ENCODE measurements at places on chromosomes 12 and 14. TPM values are rescaled to one million over a fixed set of nuclear protein-coding genes. Genes with fewer than 3 reads are reported as not detected.

DNA sequence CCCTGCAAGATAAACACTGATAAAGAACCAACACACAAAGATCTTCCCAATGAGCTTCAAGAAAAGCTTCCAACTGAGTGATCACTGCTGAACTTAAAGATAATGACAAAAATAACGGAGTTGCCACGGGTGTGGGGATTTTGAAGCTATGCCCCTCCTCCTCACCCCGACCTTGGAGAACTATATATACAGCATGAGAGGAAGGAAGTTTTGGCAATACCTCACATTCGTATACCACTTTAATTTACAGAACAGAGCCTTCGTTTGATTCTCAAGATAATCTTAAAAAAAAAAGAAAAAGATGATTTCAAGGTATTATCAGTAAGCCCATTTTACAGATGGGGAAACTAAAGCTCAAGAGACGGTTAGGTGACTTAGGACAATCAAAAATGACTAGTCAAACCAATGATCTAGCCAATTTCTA, 715 bp downstream of the NEK9 start:
- peaks cover 10% of the 10 kb centered on the region for H3K36me3 ChIP-seq
- H3K4me3 ChIP-seq: peak overlapping the region; percentile 79
- no peak for DNase-seq
- H3K4me1 ChIP-seq: peaks cover 34% of the 10 kb centered on the region
- no peaks in the 10 kb centered on the region for H3K27me3 ChIP-seq

Gene NYNRIN
- 5.4 TPM for total RNA-seq

Gene KRT77
- not detected for total RNA-seq

GRCh38 chr14:95533391-95533821, 1.4 kb upstream of the GLRX5 start:
- peak overlapping the region; percentile 90 for H3K27ac ChIP-seq
- peak overlapping the region; percentile 96 for H3K4me3 ChIP-seq
- peak; percentile 59 for DNase-seq

Gene GLIPR1
- 2.9 TPM for total RNA-seq

DNA sequence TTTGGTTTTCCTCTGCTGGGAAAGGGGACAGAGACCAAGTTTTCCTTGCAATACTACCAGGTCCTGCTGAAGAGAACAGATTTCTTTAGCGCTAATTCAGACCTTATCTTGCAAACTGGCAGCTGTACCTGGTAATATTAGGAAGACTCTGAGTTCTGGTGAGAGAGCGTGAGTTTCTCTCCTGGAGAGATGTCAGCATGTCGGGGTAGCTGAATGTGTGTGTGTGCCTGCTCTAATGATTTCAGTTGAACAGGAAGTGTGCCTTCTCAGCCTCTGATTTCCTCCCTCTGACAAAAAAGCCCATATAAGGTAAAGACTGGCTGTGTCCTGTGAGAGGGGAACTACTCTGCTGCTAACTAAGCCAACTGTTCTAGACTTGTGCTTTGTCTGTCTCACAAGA, 10.3 kb upstream of the ERP27 start:
- H3K4me3 ChIP-seq: no peak overlapping the region
- no peaks in the 10 kb centered on the region for H3K27me3 ChIP-seq
- H3K4me1 ChIP-seq: peaks cover 37% of the 10 kb centered on the region
- no peak for DNase-seq

DNA sequence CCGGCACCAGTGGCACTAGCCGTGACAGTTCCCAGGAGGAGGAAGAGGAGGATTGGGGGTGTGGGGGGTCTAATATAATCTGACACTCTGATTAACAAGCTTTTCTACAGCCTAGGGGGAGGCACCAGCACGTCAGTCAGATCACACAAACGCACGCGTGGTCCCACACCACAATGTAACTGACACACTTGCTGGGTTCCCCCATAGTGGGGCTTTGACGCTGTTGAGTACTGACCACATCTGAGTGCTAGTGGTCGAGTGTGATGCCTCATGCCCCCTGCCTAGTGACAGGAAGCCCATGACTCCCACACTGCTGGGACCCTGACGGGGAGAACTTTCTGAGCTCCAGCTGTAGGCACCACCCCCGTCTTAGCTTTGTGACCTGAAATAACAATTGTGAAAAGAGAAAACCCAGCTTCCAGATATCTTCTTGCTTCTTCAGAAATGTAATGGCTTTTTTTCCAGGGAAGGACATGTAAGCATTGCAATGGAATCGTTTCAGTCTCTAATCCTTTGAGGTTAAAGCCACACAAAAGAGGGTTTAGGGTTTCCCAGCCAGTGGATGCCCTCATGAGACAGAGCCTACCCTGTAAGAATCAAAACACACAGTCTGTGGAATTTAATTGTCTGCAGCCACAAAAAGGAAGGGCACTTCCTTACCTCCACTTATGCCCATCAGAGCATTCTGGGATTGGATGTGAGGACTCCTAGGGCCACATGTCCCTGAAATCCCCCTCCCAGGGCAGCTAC, 183.9 kb downstream of the PIWIL1 start:
- no peak overlapping the region for H3K27ac ChIP-seq
- H3K36me3 ChIP-seq: no peaks in the 10 kb centered on the region
- DNase-seq: no peak
- H3K27me3 ChIP-seq: no peaks in the 10 kb centered on the region

Gene GPR84
- total RNA-seq: not detected

DNA sequence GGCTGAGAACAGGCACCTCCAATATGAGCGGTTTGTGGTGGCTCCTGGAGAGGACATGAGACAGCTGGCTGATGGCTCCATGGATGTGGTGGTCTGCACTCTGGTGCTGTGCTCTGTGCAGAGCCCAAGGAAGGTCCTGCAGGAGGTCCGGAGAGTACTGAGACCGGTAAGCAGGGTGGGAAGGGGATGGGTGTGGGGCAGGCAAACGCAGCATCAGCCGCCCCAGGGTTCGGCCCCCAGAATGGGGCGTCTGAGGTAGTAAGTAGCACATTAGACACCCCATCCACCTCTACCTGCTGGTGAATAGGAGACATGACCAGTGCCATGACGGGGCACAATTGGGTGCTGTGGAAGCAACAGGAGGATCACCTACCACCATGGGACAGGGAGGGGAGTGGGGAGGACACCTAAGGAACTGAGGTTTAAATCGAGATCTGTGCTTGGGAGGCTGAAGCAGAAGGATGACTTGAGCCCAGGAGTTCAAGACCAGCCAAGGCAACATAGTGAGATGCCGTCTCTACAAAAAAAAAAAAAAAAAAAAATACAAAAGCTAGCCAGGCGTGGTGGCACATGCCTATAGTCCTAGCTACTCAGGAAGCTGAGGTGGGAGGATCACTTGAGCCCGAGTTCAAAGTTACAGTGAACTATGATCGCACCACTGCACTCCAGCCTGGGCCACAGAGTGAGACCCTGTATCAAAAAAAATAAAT, 25.5 kb downstream of the ITGA7 start:
- peak overlapping the region; percentile 9 for H3K4me3 ChIP-seq
- H3K4me1 ChIP-seq: peaks cover 13% of the 10 kb centered on the region
- H3K27ac ChIP-seq: no peak overlapping the region
- H3K27me3 ChIP-seq: no peaks in the 10 kb centered on the region
- no peaks in the 10 kb centered on the region for H3K36me3 ChIP-seq
- no peak for DNase-seq

Gene KRT75
- total RNA-seq: not detected

- H3K4me1 ChIP-seq: peaks cover 6% of the 10 kb centered on the region
- H3K4me3 ChIP-seq: no peak overlapping the region
- H3K27me3 ChIP-seq: no peaks in the 10 kb centered on the region
- no peaks in the 10 kb centered on the region for H3K36me3 ChIP-seq
Observed at GRCh38 chr14:58812050-58812910, 174.5 kb downstream of the DACT1 start.

Gene TAS2R13
- total RNA-seq: 6.7 TPM

- peak; percentile 27 for DNase-seq
- H3K36me3 ChIP-seq: no peaks in the 10 kb centered on the region
- H3K4me3 ChIP-seq: no peak overlapping the region
- H3K4me1 ChIP-seq: peaks cover 5% of the 10 kb centered on the region
- H3K27me3 ChIP-seq: no peaks in the 10 kb centered on the region
Observed at GRCh38 chr12:14619741-14620501, 52.2 kb upstream of the PLBD1 start.

GRCh38 chr14:72864712-72865365, 29.1 kb downstream of the DPF3 start:
- H3K27me3 ChIP-seq: no peaks in the 10 kb centered on the region
- H3K4me1 ChIP-seq: no peaks in the 10 kb centered on the region
- H3K36me3 ChIP-seq: no peaks in the 10 kb centered on the region
- H3K27ac ChIP-seq: no peak overlapping the region
- DNase-seq: no peak

DNA sequence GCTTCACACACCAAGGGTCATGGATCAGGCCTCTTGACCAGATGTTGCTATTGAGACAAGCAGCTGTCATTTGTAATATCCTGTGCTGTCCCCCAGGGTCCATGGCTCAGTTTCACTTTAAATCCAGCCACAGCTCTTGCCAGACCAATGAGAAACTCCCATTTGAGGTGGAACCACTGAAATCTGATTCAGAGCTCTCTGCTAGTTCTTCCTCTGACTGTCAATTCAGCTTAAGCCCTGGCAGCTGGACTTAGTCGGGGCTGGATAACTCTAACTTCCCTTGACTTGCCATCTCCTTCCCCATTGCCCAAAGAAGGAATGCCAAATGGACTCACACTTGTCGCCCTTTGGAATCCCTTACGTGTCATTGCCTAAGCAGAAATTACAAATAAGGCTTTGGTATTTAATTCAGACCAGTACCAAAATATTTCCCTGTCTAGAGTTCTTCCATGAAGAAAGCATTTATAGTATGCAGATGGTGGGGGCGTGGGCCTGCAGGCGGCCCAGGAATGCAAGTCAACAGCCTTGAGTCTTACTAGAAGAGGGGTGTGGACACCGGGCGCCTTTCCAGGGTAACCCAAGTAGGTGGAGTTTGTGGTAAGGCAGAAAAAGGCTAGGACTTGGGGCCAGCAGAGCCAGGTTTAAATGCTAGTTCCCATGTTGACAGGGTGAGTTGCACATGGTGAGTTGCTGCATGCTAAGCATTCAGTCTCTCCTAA, 96.9 kb upstream of the TMPO start:
- H3K27me3 ChIP-seq: no peaks in the 10 kb centered on the region
- peaks cover 31% of the 10 kb centered on the region for H3K4me1 ChIP-seq
- H3K4me3 ChIP-seq: no peak overlapping the region
- H3K27ac ChIP-seq: peak overlapping the region; percentile 64
- DNase-seq: peak; percentile 92

Gene TSPAN19
- total RNA-seq: not detected

- H3K4me1 ChIP-seq: peaks cover 4% of the 10 kb centered on the region
- H3K36me3 ChIP-seq: no peaks in the 10 kb centered on the region
Observed at GRCh38 chr12:1083889-1084262, 92.9 kb downstream of the ERC1 start.

Gene TPPP2
- total RNA-seq: not detected

Gene SLC17A8
- total RNA-seq: 0.29 TPM

DNA sequence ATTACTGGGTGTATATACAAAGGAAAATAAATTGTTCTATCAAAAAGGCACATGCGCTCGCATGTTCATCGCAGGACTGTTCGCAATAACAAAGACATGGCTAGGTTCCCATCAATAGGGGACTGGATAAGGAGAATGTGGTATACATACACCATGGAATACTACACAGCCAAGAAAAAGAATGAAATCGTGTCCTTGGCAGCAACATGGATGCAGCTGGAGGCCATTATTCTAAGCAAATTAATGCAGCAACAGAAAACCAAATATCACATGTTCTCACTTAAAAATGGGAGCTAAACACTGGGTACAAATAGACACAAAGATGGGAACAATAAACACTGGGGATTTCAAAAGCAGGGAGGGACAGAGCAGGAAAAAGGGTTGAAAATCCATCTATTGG, 58.6 kb downstream of the PKP2 start:
- no peak overlapping the region for H3K27ac ChIP-seq
- H3K4me1 ChIP-seq: no peaks in the 10 kb centered on the region
- no peak for DNase-seq
- H3K36me3 ChIP-seq: no peaks in the 10 kb centered on the region

DNA sequence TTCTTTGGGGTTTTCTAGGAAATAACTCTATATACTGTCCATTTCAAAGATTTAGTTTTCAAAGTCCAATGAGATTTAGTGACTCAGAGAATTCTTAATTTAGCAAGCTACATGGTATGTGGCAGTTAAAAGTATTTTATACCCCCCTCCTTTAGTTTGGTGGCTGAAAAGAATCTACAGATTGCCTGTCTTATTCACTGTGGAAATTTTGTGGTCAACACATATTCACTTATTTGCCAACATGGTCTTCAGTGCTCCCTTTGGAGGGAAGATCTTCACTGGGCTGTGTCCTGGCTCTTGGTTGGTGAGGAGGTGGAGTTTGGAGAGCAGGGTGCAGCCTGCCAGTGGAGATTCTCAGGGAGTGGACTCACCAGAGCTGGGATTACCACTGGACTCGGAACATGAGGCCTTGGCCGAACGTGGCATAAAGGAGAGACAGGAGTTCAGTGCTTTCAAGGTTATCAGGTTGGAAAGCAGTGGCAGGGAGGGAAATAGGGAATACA, 39.8 kb downstream of the SAMD4A start:
- H3K27ac ChIP-seq: peak overlapping the region; percentile 57
- no peak overlapping the region for H3K4me3 ChIP-seq
- H3K4me1 ChIP-seq: peaks cover 26% of the 10 kb centered on the region
- no peaks in the 10 kb centered on the region for H3K27me3 ChIP-seq
- no peaks in the 10 kb centered on the region for H3K36me3 ChIP-seq
- DNase-seq: no peak

DNA sequence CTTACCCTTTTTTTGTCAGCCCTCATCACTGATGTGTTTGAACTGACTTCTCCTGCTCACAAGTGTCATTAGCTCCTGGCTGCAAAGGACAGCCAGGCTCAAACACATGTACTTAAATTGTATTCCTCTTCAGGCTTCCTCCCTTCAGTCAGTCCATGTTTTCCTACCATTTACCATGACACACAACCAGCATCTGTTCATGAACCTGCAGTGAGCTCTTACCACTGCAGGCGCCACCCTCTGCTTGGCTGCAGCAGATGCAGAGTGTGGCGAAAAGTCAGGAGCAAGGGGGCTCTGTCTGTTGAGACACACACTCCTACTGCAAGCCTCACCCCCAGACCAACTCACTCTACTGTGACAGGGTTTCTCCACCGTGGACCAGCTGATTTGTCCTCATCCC, 70.2 kb downstream of the TSPAN11 start:
- H3K36me3 ChIP-seq: no peaks in the 10 kb centered on the region
- no peaks in the 10 kb centered on the region for H3K4me1 ChIP-seq
- H3K4me3 ChIP-seq: no peak overlapping the region
- H3K27ac ChIP-seq: no peak overlapping the region
- DNase-seq: no peak
- H3K27me3 ChIP-seq: no peaks in the 10 kb centered on the region

DNA sequence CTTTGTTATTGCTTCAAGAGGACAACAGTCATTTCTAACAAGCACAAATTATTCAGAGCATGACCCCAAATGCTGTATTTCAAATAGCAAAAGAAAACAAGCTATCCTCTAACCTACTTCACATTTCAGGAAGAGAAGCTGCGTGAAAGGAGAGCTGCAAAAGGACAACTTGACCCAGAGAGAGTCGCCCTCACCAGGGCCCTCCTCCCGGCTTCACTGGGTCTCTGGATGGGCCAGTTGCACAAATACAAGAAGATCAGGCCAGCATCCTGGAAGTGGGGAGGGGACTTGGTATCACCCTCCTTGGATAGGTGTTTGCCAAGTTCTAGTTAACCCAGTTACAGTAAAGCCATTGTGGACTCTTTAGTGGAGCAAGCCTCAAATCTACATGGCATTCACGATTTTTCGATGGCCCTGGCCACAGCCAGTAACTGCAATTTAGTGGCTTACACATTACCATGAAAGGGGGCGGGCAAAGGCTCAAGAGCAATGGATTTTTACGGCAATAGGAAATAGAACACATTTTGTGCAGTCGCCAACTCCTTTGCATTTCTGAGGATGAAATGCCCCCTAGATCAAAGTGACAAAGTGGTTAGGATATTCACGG, 166.9 kb upstream of the DIO2 start:
- DNase-seq: no peak
- H3K4me1 ChIP-seq: no peaks in the 10 kb centered on the region
- no peaks in the 10 kb centered on the region for H3K27me3 ChIP-seq
- H3K4me3 ChIP-seq: no peak overlapping the region
- no peak overlapping the region for H3K27ac ChIP-seq
- no peaks in the 10 kb centered on the region for H3K36me3 ChIP-seq

All from stomach (tissue), 19 donors.